ENCODE measurements at places on chromosomes 4 and X.

GRCh38 chr4:56434599-56435139, 746 bp downstream of the PPAT start:
- no peak for DNase-seq

GRCh38 chr4:87555773-87556619, 26.8 kb upstream of the SPARCL1 start:
- no peak for DNase-seq

GRCh38 chr4:168509786-168510185, 12.9 kb downstream of the PALLD start:
- no peak for DNase-seq

- no peak for DNase-seq
Observed at GRCh38 chr4:124610211-124610610, 102.3 kb downstream of the ANKRD50 start.

DNA sequence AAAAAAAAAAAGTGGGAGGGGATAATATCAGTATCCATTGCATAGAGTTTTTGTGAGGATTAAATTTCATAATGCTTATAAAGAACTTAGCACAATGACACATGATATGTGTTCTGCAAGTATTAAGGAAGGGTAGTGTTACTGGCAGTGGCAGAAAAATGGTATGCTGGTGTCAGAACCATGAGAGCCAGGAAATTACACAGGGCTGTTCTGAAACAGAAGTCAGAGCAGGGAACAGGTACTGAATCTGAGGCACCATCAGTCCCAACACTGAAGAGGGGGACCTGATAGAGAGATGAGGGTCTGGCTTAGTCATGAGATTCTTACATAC, 601.1 kb upstream of the GRIA3 start:
- DNase-seq, result no peak

DNA sequence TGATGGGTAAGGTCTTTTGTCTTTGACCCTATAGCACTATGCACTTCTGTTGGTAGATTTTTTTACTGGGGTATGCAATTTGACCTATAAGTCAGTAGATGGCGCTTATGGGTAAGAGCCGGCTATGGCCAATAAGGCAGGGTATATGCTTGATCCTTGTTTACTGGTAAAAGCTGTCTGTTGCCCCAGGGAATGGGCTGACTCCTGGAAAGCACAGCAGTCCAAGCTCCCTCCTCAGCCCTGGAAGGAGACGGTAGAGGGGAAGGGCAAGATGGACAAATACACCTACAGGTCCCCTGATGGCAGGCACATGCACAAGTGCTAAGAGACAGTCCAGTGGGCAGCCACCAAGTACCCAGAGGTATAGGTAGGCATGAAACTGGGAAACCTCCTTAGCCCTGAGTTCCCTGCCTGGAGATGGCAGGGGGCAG, 63.7 kb downstream of the ADAMTS3 start:
- no peak for DNase-seq

GRCh38 chr4:123661080-123661737, 264.6 kb downstream of the SPRY1 start:
- no peak for DNase-seq

DNA sequence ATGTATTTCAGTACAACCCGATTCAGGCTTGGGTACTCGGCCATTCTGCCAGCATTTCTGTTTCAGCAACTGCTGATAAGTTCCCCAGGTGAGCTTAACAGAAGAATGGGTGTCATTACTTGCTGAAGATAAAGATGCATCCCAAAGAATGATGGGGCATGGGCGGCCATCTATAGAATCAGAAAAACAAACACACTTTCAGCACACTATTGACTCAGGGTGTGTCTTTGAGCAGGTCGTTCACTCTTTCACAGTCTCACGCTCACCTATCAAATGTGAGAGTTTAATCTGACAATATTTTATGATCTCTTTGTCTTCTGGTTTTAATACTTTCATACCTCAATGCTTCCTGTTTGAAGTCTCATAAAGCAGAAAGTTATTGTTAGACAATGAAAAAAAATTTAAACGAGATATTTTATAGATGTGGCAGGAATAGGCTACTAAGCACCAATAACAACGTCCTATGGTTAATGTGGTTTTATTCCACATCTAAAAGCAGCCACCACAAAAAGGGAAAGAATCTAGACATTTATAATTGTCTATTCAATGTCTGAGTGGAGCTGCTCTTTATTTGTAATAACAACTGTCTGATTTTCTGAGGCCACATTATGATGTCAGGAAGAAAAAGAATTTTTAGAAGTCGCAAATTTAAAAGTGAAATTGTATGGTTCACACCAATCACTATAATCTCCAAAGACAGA, 17.0 kb downstream of the GASK1B start:
- DNase-seq, result no peak

GRCh38 chr4:62474802-62475201, 1274.7 kb downstream of the ADGRL3 start:
- DNase-seq, result no peak

- DNase-seq, result no peak
Observed at GRCh38 chr4:147994491-147995385, 262.9 kb downstream of the ARHGAP10 start.

- DNase-seq, result no peak
Observed at GRCh38 chrX:100643212-100643611, 787 bp upstream of the SRPX2 start.

GRCh38 chr4:4640692-4641091, 98.8 kb upstream of the STX18 start:
- no peak for DNase-seq

DNA sequence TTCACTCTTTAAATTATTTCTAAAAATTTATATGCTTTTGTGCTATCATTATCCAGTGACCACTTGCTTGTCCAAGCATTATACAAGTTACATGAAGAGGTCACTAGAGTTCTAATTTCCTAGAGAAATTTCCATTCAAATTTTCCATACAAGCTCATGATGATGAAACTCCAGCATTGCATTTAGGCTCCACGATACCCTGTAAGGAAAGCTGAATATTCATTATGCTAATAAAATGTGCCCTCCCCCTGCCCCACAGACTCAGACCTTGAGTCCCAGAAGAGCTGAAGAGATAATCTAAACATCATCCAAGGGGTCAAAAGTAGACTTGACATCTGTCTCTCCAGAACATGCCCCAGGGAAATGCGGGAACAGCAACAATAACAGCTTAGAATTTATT, 19.6 kb upstream of the FAM156A start:
- no peak for DNase-seq

GRCh38 chrX:39176105-39176504, 374.8 kb downstream of the MID1IP1 start:
- DNase-seq, result no peak

- no peak for DNase-seq
Observed at GRCh38 chr4:21420166-21420565, 528.4 kb downstream of the KCNIP4 start.
